HT1080 (cell line): ENCODE measurements at places on chromosomes 16 and 17.
A peak's percentile ranks its signal among the peaks of the same experiment; 100 is the strongest.

GRCh38 chr16:86869288-86870022 is 291.1 kb downstream of the FOXL1 start:
- no peak for DNase-seq

DNA sequence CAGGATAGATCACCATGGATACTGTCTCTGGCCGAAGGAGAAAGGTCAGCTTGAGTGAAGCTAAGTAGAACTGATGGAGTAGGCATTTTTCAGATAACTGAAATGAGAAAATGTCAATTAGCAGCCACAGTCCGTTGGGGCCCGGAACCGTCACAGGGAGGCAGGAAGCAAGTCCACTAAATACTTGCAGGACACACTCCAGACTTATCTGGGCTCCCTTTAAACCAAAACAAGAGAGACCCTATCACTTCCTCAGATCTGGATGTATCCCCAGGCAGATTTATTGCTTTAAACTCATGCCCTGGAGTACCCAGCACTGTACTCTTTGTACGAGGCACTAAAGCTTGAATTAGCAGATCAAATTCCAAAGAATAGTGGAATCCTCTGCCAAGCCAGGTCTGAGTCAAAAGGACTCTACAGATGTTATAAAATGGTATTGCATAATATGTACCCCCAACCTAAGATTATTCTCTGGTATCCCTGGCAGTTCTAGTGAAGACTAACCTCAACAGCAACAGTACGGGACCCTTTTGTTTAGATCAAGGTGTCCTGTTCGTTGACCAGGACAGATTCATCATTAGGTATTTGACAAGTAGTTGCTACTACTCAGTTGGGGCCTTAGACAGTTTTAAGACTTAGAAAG is 8.1 kb downstream of the ZP2 start:
- no peak for DNase-seq

DNA sequence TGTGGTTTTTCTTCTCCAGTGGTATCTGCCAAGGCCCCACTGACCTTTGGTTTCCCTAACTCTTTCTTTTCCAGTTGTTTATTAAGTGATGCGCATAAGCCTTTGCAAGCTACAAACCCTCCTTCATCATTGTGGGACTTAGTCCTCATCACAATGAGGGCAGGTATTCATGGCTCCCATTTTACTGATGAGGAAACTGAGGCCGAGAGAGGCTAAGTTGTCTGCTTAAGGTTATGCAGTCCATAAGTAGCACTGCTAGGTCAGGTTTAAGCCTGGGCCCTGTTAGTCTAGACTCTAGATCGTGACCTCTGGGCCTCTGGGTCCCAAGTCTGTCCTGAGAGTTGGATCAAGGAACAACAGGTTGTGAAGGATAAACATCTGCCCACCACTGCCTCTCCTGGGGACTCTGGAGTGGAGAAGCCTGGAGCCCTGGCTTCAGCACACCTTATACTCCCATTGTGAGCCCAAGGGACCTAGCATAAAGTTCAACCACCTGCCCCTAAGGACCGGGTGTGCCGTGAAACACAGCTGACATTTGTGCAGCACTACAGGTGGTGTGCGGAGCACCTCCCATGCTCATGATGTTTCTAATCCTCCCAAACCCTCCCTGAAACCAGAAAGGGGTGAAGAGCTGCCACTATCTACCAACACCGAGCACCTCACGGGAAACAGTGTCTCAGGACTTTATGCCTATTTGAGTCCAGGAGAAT is 5.2 kb upstream of the KCNH6 start:
- DNase-seq, result no peak

DNA sequence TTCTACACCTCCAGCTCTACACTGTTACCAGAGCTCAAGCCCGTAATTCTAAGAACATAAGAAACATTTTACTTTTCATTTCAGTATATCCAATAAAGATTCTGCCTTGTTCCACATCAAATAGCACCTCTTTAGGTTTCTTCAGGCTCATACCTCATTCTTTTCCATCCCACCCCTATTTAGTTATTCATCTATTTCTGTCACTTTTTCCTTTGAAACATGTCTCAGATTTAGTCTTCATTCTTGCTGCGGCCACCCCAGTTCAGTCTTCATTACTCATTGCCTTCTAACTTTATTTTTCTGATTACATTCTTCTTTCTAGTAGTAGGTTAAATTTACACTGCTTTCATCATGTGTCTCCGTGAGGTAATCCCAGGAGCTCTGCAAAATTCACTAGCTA is 33.5 kb downstream of the PPM1E start:
- no peak for DNase-seq

- DNase-seq, result peak; percentile 78
Observed at GRCh38 chr17:31313982-31314781, at the start of gene EVI2B. EVI2B (minus strand) TSS chr17:31314054; CDS start chr17:31305609, 8,445 bp downstream.

- DNase-seq, result no peak
Observed at GRCh38 chr16:56038564-56039098, 152.7 kb upstream of the GNAO1 start.

DNA sequence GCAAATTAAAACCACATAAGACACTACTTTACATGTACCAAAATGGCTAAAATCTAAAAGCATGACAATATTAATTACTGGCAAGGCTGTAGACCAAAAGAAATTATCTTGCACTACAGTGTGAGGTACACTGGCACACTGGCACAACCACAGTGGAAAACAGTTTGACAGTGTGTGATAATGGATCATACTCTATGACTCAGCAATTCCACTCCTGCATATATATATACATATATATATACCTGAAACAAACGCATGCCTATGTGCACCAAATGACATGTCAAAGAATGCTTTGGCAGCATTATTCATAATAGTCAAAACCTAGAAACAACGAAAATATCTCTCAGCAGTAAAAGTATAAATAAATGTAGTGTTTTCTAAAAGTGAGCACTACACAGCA is 4.6 kb upstream of the DYNLRB2 start:
- no peak for DNase-seq

GRCh38 chr17:49748791-49749190 is 15.1 kb downstream of the FAM117A start:
- no peak for DNase-seq

DNA sequence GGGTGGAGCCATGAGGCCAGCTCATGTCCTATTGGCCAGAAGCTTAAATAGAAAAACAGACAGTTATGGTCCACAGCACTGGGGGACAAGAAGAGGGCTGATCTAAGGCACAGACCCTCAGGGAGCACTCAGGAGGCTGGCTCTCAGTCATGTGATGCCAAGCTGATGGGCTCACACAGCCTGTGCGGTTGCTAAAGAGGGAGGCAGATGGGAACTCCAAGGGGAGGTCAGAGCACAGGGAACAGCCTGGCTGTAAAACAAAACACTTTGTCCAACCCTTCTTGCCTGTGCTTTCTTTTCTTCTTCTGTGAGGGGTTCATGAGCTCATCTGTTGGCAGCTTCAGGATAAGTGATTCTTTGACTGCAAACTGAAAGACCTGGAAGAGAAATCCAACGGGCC is 27.2 kb downstream of the CNTNAP1 start:
- DNase-seq, result no peak

DNA sequence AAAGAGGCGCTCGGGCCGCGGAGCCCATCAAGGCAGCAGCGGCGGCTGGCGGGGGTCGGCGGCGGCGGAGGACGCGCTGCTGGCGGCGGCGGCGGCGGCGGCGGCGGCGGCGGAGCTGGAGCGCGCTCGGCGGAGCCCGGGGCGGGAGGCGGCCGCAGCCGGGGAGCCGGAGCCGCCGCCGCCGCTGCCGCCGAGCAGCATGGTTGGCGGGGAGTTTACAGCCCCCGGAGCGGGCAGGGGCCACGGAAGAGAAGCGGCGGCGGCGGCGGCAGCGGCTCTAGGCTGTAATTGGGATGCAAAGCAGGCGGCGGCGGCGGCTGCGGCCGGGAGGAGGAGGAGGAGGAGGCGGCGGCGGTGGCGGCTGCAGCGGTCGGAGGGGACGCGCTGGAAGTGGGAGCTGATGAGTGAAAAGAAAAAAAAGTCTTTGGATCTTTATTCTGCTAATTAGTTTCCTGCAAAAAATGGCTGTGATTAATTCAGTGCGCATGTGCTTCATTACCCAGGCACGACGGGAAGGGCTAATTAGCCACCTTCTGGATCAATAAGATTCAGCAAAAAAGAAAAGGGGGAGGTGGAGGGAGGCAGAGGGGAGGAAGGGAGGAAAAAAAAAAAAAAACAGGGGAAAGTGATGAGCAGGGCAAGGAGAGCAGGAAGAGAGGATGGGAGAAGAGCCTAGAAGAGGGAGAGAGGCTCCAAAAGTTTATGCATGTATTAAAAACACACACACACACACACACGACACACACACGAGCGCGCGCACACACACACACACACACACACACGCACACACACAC is 10.9 kb upstream of the ZFHX3 start:
- peak; percentile 74 for DNase-seq

GRCh38 chr17:67562005-67562404 is 155.7 kb upstream of the NOL11 start:
- DNase-seq, result no peak

DNA sequence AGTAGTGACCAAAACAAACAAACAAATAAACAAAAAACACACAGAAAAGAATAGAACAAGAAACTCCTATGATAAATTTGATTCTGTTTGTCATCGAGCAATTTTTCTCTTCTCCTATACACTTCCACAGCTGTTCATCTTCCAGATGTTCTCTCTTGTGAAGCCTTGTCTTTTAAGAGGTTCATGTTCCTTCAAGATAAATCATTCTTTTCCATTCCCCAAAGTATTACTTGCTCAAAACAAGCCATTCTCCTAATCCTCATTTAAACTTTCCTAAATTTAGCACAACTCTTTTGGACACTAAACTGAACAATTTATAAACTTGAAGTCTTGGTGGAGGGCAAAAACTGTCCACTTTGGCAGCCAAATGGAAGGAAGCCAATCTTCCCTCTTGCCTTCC is 103.3 kb downstream of the ABCA8 start:
- DNase-seq, result no peak

GRCh38 chr17:5365831-5366230 is 53.6 kb downstream of the NUP88 start:
- DNase-seq, result no peak

- DNase-seq, result no peak
Observed at GRCh38 chr17:72097144-72097543, 23.7 kb upstream of the SOX9 start.

- DNase-seq, result no peak
Observed at GRCh38 chr16:80778703-80779102, 25.7 kb downstream of the CDYL2 start.

- DNase-seq, result no peak
Observed at GRCh38 chr17:28385037-28385400, 13.5 kb downstream of the SARM1 start.
